CD4-positive, alpha-beta T cell treated with Interleukin-2 at 100 ng/mL for 4 hours (primary cell): ENCODE measurements at places on chromosomes 7 and 10.

GRCh38 chr7:130400120-130400572 is 19.9 kb downstream of the CPA1 start:
- DNase-seq, result no peak

- no peak for DNase-seq
Observed at GRCh38 chr7:64611717-64612116, 48.8 kb upstream of the ZNF680 start.

GRCh38 chr10:17022466-17022825 is 107.2 kb downstream of the CUBN start:
- no peak for DNase-seq

DNA sequence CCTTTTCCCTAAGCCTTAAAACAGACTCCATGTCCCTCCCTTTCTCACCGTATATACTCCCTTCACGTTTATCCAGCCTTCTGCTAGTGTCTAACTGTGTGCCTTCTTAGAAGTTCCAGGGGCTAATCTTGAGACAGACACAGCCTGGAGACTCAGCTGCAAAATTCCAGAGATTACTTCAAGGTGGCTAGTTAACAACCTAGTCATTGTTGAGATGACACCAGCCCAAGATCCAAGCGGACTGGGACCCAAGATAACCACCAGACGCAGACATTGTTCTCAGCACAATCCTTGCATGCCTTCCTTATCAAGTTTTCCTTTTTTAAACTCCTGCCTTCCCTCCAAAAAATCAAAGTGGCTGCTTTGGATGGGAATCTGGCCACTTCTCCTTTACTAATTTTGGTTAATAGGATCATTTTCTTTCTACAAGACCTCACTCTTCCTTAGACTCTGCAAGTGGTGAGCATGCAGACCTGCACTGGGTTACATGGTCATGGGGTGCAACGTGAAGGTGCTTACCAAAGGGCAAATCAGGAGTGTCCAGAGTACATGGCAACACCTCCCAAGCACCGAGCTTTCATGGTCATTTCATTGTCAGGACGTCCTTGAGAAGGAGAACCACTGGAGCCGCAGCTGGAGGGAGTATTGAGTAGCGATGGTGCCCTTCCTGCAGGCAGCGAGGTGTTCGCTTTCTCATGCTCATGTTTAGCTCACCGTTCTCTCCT is 69.7 kb downstream of the ANLN start:
- no peak for DNase-seq

DNA sequence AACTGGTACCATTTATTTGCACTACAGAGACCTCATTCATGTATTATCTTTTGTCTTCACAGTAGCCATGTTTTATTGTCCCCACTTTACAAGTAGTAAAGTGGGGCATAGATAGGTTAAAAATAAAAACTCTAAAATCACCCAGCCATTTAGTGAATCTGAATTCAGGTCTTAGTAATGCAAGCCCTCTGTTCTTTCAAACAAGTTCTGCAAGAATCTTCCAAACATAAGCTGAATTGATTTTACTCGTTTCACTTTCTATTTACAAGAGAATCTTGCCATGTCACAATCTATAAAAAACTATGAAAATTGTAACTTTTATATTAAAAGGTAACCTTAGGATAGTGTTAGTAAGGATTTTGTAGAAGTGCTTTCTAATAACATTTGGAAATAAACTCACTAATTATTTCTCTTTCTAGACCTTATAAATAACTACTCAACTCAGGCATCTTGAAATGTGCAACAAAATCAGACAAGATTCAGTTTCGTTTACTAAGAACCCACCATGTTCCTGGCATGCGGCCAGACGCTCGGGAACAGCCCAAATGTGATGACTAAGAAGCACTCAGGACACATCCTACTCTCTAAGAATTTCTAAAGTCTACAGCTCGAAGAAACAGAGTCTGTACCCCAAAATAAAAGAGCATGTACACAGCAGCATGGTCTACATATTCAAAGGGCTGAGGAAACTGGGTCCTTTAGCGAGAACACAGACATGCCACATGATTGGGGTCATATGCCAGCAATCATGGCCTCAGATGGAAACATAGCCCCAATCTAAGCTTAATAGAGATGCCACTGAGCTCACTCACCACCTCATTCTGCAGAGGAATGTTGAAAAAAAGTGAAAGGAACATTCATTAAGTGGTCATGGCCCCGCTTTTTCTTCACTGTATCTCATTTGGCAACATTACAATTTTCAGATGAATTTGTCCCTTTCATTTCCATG is 167.6 kb downstream of the AMPH start:
- peak; percentile 82 for DNase-seq
